ENCODE measurements at places on chromosomes 4 and X.

- no peak for DNase-seq
Measured at GRCh38 chr4:19971829-19972228, 279.9 kb upstream of the SLIT2 start.

DNA sequence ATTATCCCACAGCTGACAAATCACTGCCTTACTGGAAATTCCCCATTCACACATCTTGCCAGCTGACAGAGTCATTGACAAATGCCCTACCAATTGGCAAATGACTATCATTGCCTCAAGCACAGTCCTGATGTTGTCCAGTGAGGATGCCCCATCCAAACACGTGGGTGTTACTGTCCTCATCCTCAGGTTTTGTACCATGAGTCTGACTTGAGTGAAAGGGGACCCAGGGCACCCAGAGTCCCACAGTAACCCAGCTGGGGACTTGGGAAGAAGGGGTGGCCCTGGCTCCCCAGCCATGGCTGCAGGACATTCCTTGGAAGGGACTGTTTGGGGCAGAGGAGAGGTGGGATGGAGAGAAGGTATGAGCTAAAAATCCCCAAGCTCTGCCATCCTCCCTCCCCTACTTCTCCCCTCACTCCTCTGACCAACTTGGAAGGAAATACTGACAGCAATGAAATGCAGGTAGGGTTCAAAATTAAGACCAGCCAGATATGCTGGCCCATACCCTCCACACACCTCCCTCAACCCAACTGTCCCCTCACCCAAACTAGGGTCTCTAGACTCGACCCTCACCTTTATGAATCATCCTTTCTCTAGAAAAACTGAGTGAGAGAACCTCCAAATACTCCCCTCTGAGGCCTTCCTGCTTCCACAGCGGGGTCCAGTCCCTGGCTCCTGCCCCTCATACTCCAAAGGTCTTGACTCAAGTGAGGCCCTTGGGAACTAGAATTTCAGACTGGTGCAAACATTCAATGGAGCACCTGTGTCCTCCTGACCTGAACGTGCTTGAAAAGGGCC, 5.1 kb downstream of the TIMP1 start:
- DNase-seq = no peak

GRCh38 chr4:168942985-168943384, 67.1 kb downstream of the CBR4 start:
- DNase-seq = no peak

DNA sequence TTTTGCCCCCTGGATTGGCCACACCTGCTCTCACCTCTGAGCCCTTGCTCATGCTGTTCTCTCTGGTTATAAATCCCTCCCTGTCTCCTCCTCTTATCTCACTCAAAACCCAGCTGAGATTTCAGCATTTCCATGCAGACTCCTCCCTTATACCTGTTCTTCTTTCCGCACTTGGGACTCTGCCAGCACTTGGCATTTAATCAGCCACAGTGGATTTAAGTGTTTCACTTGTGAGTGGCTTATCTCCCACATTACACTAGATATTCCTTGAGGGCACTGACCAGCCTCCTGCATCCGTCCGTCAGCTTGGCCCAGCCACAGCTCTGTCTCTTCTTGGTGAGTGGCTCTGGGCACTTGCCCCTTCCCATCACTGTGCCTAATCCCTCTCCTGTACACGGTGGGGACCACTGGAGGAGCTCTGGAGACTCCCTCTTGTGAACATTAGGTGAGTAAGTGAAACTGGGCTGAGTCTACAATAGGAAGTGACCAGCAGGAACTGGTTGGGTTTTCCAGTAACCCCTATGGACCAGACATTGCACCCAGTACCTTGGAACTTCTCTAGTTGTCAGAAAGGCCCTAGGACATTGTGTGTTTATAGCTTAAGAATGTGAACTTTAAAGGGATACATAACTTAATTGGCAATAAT, 19.9 kb downstream of the FGFBP1 start:
- no peak for DNase-seq

GRCh38 chr4:37561803-37562207, 124.4 kb downstream of the RELL1 start:
- no peak for DNase-seq

DNA sequence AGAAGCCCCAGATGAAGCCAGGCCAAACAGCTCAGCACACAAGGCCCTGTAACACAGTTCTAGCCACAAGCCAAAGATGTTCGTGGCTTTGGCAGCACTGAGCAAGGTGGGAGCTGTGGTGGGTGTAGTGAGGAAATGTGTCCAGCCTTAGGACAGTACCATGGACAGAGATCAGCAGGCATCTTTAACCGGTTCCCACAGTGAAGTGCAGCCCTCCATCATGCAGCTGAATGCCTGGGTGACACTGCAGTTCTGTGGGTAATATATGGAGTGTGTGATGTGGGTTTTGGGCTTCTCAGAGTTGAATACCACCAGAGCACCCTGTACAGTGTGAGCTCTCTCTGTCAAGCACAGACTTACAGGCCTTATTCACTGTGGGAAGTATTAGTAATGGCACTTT, 6.0 kb upstream of the NEXMIF start:
- DNase-seq = no peak

DNA sequence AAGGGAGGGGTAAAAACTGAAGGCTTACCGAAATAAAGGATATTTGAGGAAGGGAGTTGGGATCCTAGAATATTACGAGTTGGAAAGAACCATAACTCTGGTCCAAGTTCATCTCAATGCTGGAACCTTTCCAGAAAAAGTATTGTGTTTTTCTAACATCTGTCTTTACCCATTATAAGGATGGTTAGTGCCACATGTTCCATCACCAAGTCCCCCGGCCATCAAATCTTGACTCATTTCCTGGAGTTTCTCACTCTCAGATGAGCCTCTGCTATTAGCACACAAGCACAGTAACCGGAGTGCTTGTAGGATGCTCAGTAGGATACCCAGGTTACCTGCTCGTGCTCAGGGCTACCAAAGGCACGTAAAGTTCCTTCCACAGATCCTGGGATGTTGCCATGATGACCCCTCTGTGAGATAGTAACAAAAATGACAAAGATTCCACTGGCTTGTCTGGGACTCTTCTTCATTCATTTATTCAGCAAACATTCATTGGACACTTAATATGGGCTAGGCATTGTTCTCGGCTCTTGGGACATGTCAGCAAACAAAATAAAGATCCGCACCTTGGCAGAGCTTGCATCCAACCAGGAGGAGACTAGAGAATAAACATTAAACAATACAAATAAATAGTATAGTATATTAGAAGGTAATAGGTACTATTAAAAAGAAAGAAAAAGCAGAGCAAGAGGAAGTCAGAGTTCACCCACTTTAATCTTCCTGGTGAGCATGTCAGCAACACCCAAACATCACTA, 36.3 kb downstream of the PKD2 start:
- no peak for DNase-seq

GRCh38 chr4:57109847-57110639, at the start of gene IGFBP7:
Gene IGFBP7, minus strand, starts transcription at chr4:57110385. Its CDS starts 34 bp downstream, at chr4:57110351.
- no peak for DNase-seq

GRCh38 chr4:55826986-55827385, 7.4 kb downstream of the EXOC1L start:
- no peak for DNase-seq

GRCh38 chrX:102341867-102342266, 94.9 kb downstream of the NXF2 start:
- DNase-seq = no peak

- DNase-seq = no peak
Measured at GRCh38 chr4:187424636-187425035, 570.9 kb upstream of the ZFP42 start.

- no peak for DNase-seq
Measured at GRCh38 chrX:100731441-100732281, at the start of gene SYTL4. Gene SYTL4, minus strand, starts transcription at chrX:100732121. Its CDS starts 30,084 bp downstream, at chrX:100702037.

DNA sequence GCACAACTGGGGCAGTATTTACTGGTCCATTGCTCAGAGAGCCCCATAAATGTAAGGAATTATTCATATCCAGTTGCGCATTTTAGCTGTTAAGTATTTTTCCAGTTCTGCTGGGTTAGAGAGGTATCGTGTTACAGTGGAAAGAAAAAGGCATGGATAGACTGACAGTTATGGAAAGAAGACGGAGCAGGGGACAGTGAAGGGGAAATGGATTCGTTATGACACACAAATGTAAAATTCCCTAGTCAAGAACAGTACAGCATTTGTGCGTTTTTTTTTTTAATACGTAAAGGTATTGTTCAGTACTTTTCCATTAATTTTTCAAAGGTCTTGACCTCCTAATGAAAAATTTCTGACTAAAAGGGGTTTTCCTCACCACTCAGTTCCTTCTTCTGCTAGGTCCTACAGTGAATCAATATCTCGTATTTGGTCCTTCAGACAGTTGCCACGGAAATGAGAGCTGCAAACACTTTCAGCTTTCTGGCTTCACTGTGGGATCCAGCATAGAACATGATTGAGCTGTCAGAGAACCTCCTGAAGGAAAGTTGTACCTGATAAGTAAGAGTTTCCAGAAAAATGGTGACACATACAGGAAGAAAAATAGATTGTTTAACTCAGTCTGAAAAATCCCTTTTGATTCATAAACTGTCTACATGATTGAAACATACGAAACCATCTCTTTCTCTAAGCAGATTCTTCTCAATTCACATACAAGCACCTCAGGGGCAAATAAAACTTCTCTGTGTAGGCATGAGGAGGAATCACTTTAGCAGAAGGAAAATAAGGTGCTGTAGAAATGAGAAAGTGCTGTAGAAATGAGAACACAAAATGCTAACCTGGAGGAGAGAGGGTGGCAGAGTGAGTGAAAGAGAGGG, 21.8 kb upstream of the BBS12 start:
- no peak for DNase-seq

DNA sequence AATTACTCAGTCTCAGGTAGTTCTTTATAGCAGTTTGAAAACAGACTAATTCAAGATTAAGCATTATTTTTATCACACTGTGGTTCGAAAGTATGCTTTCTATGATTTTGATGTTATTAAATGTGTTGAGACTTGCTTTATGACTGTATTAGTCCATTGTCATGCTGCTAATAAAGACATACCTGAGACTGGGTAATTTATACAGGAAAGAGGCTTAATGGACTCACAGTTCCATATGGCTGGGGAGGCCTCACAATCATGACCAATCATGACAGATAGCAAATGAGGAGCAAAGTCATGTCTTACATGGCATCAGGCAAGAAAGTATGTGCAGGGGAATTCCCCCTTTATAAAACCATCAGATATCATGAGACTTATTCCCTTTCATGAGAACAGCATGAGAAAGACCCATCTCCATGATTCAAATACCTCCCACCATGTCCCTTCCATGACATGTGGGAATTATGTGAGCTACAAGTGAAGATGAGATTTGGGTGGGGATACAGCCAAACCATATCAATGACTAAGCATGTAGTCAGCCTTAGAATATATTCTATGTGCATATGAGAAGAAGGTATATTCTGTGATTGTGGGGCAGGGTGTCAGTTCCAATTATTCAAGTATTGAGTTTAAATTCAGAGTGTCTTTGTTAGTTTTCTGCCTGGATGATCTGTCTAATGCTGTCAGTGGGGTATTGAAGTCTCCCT, 44.6 kb upstream of the UGT2A1 start:
- no peak for DNase-seq

DNA sequence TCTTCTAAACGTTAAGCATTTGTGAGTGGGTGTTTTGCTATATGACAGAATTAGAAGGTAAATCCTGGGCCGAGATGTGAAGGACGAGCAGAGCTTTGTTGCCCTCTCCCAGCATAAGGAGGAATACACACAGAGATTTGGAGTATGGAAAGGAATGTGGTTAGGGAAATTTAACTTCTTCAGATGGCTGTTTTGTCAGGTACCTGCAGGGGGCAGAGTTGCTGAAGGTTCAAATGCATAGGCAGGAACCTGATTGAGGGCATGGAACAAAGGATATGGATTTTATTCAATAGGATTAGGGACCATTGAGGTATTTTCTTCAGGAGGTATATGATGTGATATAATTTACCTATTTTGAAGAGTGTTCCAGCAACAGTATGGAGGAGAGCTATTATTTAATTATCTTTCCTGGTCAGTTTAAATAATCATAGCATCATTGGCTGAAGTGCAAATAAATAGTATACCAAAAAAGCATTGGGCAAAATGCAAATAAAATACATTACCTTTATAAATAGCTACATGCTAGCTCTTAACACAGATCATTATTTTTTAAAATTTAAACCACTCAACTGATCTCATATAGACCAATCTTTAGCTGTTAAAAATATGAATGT, 143.6 kb downstream of the SLIT2 start:
- DNase-seq = no peak

- DNase-seq = no peak
Measured at GRCh38 chr4:25938366-25938765, 24.3 kb downstream of the SMIM20 start.

- DNase-seq = no peak
Measured at GRCh38 chr4:102684610-102685052, 76.1 kb downstream of the MANBA start.

GRCh38 chr4:121952290-121952689, 430 bp upstream of the TRPC3 start:
- DNase-seq = no peak

DNA sequence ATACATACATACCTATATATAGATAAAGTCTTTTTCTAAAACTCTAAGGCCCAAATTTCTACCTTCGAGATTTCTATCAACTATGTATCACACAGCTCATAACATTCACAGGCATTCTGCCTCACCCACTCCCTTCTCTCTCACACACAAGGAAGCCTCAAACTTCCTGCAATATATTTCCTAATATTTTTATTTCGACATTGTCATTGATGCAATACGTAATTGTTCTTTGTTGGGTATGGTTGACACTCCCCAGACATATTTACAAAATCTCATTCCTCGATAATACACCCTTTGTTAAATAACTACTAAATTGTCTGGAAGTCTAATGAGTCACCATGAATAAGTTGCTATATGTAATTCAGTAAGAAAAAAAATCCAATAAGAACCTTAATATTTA, 143.5 kb downstream of the HNRNPD start:
- DNase-seq = no peak

DNA sequence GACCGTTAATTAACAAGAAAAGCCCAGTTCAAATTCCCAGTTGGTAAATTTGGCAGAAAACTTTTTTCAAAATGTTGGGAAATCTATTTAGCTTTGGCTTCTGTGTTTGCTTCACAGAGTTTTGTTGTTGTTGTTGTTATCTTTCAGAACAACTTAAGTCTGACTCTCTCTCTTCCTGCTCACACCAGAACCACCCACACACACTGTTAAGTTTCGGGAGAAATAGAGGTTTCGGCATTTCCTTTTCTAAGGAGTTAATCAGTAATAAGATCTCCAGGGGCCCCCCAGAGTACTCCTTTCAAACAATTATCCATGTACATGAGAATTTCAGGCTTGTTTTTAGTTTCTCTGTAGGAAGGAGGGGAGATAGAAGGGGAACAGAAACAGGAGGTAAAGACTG, 106.2 kb upstream of the PTCHD1 start:
- no peak for DNase-seq

- no peak for DNase-seq
Measured at GRCh38 chr4:77269505-77269904, 112.5 kb downstream of the CCNG2 start.

DNA sequence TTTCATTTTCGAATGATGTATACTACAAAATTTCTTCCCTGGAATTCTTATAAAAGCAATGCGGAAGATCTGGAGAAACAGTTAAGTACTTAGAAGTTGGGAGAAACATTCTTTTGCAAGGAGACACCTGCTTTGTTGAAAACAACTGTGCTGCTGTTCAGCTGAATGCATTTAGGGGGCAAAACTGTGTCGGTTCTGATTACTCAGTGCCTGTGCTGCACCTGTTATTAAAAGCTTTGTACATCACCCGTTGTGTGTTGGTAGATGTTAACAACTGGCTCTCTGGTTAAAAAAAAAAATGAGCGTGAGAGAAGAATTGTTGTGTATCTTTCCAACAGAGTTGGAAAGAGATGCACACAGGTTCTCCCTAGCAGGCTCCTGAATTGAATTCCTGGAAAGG, 184.1 kb upstream of the HHIP start:
- no peak for DNase-seq
